ENCODE measurements at places on chromosomes 7 and 10.

DNA sequence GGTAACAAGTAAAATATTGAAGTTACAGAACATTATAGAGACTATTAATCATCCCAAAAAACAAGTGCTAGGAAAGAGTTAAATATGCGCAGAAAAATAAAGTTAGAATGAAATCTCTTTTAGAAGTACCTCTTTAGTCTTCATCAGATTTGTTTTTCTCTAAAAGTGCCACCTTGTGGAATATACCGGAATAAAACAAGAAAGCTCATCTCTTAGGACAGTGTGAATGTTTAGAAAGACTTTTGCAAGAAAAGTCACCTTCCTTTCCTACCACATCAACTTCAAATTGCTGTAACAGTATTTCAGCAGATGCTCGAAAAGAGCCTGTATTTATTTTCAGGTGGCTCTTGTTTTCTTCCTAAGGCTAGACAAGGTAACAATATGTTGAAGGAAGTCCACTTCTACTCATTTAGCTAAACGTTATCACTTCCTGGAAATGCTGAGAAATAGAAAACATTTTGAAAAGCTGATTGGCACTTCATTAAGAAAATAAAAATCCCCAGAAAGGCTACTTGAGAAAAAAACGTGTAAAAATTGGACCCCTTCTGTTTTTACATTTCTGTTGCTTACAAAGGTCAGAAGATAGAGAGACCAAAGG, 19.8 kb upstream of the FAM133B start:
- peak; percentile 10 for DNase-seq

DNA sequence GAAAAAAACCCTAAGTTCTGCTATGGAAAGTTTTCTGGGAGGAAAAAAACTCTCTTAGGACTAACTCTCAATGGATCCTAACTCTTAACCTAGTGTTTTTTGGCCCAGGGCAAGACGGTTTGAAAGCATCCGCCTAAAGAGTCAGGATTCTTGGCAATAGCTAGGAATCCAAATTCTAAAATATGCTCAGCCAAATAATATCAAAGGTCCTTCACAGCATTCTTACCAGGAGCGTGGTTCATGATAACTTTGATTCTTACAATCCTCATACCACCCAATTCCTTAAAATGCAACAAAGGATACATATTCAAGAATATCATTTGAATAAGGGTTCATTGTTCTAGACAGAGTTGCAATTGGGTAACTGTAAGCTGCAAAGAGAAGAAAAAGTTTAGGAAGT, 21.3 kb downstream of the CPA1 start:
- DNase-seq = no peak

DNA sequence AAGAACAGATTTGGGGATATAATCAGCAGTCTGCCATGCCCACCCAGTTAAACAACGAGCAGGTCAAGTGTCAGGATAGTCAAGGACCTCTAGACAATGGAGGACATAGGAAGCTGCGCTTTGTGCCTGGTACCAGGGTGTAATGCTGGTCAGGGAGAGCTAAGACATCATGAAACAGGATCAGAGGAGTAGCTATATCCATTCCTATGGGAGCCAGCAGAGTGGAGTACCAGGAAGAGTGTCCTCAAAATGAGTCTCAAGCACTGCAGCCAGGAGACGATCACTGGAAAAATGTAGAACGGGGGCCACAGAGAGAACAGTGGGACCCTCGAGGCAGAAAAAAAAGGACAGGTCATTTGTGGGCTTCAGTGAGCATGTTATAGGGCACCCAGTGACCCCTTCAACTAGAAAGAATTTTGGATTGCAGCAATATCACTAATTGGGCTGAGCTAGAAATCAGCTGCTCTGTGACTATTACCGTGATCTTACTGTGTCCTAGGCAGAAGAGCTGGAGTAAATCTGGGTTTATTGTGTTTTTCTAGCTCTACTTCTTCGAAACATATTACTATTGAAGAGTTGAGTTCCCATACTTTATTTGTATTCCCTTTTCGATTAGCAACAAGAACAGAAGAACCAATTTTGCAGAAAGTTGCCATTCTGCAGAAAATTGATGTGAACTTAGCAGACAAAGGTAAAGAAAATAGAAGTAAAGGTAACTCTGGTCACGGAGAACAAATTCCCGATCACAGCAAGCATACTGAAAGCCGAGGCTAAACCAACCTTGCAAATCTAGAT, 319.6 kb downstream of the AHR start:
- no peak for DNase-seq

- peak; percentile 10 for DNase-seq
Observed at GRCh38 chr7:1176891-1177373, 16.9 kb upstream of the ZFAND2A start.

GRCh38 chr10:1280466-1281404, 224.6 kb downstream of the WDR37 start:
- no peak for DNase-seq

DNA sequence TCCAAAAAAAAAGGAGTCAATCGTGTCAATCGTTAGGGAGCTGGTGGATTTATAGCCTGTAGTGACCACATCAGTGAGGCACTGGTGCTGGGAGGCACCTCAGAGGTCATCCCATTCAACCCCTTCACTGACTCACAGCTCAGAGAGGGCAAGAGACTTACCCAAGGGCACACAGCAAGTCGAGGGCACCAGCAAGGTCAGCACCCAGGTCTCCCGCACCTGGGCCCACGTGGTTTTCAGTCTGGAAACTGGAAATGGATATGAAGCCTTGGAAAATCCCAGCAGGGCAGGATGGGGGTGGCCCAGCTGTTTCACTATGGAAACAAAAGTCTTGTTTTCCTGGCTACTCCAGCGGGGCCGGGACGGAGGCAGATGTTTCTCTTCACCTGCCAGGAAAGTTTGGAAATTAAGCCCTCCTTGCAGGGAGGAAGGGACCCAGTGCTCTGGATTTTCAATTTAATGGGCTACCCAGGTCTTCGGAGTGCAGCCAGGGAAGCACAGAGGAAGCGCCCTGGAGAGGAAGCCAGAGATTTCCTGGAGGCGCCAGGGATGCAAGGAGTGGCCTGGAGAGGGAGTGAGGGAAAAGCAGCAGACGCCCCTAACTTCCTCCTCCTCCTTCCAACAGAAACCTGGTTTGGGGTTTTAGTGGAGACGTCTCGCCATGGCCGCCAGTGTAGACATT, 157.2 kb upstream of the TNRC18 start:
- DNase-seq = no peak

GRCh38 chr7:129366-130221, 62.8 kb upstream of the FAM20C start:
- peak; percentile 85 for DNase-seq

GRCh38 chr7:23196306-23196705, 14.5 kb downstream of the NUP42 start:
- no peak for DNase-seq

- DNase-seq = no peak
Observed at GRCh38 chr7:108605559-108606201, 36.0 kb downstream of the DNAJB9 start.

- no peak for DNase-seq
Observed at GRCh38 chr7:139683137-139683921, 94.5 kb downstream of the HIPK2 start.

- DNase-seq = peak; percentile 56
Observed at GRCh38 chr7:157613575-157614322, 276.9 kb downstream of the DNAJB6 start.

DNA sequence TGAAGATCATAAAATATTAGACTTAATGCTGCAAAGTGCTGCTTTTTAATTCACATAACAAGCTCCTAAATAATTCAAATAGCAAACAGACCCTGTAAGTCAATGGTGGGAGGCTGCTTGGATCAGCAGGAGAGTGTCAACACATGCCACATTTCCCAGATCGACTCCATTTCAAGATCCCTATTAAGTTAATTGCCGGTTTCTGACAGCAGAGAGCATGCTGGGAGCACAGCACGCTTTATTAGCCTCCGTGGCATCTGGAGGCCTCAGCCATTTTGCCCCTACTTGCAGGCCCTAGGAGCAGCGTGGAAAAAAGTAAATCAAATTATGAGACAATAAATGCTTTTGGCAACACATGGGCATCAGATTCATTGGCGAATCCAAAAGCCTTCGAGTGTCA, 201.0 kb downstream of the EMX2 start:
- no peak for DNase-seq

- peak; percentile 91 for DNase-seq
Observed at GRCh38 chr10:112490545-112490944, 43.5 kb downstream of the VTI1A start.

DNA sequence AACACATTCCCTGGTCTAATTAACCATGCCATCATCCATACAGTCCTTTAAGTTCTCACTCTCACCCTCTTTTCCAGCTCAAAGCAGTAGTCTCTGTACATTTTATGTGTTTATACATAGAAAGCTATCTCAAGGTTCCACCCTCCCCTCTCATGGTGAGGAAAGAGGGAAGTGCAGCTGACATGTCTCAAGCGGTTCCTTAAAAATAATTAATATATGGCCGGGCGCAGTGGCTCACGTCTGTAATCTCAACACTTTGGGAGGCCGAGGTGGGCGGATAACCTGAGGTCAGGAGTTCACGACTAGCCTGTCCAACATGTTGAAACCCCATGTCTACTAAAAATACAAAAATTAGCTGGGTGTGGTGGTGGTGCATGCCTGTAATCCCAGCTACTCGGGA, 36.7 kb downstream of the ZC3HAV1 start:
- no peak for DNase-seq

DNA sequence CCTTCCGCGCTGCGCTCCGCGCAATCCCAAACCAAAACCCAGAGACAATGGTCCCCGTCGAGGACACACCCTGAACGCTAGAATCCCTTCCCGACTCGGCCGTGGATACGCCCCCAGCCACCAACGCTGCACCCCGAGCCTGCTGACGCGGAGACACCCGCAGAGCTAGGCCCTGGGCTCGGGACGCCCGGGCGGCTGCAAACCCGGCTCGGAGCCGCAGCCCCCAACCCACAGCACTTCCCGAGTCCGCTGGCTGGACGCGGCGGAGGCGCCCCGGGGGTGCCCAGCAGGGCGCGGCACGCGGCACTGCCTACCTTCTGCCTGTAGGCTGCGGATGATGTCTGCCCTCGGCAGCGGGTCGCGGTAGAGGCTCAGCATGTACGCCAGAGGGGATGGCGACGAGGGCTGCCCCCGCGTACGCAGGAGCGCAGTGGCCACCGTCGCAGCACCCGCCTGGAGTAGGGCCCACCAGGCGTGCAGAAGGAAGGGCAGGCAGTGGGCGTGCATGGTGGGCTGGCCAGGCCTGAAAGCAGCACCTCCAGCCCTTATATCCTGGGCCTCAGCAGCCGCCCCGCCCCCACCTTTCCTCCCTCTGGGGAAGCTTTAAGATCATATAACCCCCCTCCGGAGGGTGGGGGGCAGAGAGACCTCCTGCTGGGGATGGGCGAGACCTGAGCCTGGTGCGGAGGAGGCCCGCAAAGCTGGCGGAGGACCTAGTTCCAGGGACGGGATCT, at the start of gene NODAL:
TSS of gene NODAL (minus strand) at position 521 of the 734 bp plus-strand sequence. CDS start at position 507, 14 bp downstream.
- no peak for DNase-seq

DNA sequence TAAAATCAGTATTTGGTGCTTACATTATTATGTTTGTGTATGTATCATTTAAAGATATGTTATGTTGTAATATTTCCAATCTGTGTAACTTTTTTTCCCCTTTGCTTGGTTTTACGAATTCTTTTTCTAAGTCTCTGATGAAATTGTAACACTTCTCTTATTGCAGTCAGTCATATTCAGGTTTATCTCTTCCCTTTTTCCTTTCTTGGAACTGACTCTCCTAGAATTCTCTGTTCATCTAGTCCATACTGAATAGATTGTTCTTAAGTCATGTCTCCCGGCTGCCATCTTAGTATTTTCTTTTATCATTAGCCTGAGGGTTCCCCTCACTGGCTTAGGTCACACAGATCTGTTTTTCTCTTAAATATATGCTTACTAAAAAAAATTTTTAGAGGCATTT, 44.6 kb downstream of the PHTF2 start:
- no peak for DNase-seq

DNA sequence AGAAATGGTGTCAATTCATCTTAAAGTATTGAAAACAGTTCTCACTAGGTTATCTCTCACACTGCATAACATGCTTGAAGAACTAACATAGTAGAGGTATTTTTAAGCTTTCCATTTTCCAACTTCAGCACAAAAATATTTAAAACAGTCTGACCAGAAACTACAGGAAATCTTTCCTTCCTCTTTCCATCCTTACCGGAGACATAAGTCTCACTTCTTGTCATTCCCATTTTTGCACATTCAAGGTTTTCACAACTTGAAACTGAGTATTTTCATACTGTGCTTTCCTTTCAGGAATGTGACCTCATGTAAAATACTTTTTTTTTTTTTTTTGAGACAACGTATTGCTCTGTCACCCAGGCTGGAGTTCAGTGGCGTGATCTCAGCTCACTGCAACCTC, 45.2 kb downstream of the ARHGAP12 start:
- no peak for DNase-seq

DNA sequence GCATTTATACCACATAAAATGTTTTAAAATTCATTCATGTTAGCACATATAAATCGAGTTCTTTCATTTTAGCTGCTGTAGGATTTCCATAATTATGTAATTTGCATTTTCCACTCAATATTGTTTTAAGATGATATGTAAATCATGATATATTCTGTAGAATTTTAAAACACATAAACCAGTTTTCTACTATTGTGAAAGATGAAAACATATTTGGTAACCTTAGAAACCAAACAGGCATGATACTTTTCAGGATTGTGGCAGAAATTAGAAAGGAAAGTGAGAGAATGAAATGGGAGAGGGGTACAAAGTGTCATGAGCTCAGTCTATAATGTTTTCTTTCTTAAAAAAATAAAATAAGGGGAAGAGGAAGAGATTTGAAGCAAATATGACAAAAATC, 269.3 kb downstream of the PPP1R3A start:
- DNase-seq = no peak

DNA sequence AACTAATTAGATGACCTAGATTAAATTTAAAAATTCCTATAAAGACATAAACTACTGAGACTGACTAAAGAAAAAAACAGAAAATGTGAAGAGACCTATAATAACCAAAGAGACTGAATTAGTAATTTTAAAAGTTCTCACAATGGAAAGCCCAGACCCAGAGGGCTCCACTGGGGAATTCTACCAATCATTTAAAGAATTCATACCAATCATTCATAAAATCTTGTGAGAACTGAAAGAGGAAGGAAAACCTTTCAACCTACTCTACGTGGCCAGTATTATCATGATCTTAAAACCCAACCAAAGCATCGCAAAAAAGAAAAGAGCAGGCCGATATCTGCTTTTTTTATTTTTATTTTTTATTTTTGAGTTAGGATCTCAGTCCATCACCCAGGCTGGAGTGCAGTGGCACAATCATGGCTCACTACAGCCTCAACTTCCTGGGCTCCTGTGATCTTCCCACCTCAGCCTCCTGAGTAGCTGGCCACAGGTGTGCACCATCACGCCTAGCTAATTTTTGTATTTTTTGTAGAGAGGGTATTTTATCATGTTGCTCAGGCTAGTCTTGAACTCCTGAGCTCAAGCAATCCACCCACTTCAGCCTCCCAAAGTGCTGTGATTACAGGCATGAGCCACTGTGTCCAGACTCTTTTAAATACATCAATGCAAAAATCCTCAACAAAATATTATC, 48.6 kb downstream of the DGKI start:
- no peak for DNase-seq

GRCh38 chr7:122972056-122972455, 23.4 kb downstream of the TAS2R16 start:
- no peak for DNase-seq

DNA sequence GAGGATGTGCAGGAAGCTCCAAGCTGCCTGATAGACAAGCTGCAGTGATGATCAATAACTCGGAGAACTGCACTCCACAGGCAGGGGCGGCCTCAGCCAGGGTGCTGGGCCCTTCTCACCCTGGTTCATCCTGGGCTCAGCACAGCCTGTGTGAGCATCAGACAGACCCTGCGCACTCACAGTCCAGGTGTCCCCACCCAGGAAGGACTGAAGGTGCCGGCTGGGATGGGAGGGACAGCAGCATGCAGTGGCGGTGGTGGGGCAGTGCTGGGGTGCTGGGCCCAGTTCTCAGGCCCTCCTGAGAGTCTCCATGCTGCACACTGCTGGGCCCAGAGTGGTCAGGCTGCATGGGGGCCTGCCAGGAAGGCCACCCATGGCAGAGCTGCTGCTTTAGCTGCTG, 74.1 kb downstream of the ITIH5 start:
- DNase-seq = no peak
